ENCODE measurements at places on chromosomes 7 and 10. TPM values are rescaled to one million over a fixed set of nuclear protein-coding genes. Genes with fewer than 3 reads are reported as not detected.
A peak's percentile ranks its signal among the peaks of the same experiment; 100 is the strongest.

DNA sequence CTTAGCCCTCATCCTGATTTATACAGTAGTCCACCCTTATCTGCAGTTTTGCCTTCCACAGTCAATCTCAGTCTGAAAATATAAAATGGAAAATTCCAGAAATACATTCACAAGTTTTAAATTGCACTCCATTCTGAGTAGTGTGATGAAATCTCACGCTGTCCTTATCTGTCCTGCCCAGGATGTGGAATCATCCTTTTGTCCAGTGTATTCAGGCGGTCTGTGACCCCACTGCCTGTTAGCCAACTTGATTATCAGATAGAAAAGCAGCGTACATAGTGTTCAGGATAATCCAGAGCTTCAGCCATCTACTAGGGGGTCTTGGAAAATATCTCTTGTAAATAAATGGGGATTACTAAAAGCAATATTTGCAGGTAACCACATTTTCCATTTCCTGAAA is 146.3 kb downstream of the MALRD1 start:
- DNase-seq = peak; percentile 50

DNA sequence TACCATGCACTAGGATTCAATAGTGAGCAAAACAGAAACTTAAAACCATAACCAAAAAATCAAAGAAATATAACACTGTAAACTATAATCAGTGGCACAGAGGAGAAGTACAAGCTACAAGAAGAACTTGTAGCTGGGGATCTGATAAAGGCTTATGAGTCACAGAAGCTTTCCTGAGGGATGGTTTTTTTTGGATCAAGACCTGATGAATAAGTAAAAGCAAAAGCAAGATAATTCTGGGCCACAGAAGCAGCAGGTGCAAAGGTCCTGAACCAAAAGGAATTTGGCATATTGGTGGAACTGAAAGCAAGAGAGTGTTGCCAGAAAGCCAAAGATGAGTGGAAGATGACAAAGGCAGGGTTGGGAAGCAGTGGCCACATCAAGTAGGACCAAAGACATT is 37.4 kb upstream of the BET1 start:
- DNase-seq = peak; percentile 93

GRCh38 chr7:116953372-116953905 is at the start of gene ST7:
Gene ST7, plus strand, starts transcription at chr7:116953501. Its CDS starts 40 bp downstream, at chr7:116953541.
- peak; percentile 76 for DNase-seq

GRCh38 chr10:132679217-132679595 is 106.7 kb downstream of the NKX6-2 start:
- DNase-seq = no peak

DNA sequence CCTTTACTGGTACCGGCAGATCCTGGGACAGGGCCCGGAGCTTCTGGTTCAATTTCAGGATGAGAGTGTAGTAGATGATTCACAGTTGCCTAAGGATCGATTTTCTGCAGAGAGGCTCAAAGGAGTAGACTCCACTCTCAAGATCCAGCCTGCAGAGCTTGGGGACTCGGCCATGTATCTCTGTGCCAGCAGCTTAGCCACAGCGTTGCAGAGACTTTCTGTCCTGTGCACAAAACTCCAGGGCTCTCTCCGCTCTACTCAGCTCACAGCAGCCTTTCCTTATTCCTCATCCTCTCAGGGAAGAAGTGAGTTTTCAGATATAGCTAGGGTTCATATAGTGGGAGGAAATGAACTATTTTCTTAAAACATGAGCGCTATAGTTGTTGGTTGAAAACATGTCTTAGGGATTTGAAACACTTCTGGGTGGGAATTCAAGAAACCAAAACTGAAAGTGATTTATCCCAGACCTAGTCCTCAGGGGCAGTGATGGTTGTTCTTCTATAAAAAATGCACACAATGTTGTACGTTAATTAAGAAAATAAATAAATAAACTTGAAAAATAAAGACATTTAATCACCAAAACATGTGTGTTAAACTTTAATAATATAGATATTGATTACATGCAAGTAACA is 150.2 kb upstream of the PRSS58 start:
- DNase-seq = peak; percentile 56

GRCh38 chr7:122064971-122065370 is 79.1 kb downstream of the AASS start:
- no peak for DNase-seq

- peak; percentile 13 for DNase-seq
Observed at GRCh38 chr10:91103384-91104192, 116.9 kb upstream of the PCGF5 start.

- no peak for DNase-seq
Observed at GRCh38 chr7:68914006-68914405, 684.3 kb upstream of the AUTS2 start.

GRCh38 chr7:50655020-50655419 is 89.8 kb upstream of the DDC start:
- no peak for DNase-seq

DNA sequence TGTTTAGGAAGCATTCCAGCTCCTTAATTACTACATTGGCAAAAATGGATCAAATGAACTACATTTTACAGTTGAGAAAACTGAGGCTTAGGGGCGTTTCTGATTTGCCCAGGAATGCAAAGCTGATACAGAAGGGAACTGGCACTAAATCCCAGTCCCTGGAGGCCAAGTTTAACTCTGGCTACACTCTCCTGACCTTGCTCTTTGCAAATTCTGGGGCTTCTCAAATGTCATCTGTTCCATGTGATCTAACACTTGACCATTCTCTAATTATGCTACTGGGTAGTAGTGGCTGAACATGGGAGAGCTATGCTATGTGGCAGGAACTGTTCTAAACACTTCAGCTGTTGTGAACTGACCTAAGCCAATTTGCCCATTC is 11.3 kb upstream of the HABP2 start:
- no peak for DNase-seq

GRCh38 chr7:50954245-50954644 is 171.5 kb upstream of the GRB10 start:
- DNase-seq = no peak

DNA sequence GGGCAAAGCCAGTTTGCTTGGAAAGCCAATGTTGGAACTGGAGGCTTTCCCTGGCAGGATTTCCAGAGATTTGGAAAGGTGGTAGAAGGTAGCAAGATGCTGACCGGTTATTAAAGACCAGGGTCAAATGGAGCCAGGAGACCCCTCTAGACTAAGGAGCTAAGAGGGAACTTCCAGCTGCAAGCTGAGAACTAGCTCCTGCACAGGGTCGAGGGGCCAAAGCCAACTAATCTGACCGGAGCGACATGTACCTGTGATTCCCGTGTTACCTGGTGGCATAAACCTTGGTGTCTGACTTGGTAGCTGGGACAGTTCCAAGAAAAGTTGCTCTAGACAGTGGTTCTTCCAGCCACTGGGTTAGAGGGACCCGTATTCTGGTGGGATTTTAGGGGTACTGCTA is 41.8 kb downstream of the SPDYE5 start:
- DNase-seq = no peak

DNA sequence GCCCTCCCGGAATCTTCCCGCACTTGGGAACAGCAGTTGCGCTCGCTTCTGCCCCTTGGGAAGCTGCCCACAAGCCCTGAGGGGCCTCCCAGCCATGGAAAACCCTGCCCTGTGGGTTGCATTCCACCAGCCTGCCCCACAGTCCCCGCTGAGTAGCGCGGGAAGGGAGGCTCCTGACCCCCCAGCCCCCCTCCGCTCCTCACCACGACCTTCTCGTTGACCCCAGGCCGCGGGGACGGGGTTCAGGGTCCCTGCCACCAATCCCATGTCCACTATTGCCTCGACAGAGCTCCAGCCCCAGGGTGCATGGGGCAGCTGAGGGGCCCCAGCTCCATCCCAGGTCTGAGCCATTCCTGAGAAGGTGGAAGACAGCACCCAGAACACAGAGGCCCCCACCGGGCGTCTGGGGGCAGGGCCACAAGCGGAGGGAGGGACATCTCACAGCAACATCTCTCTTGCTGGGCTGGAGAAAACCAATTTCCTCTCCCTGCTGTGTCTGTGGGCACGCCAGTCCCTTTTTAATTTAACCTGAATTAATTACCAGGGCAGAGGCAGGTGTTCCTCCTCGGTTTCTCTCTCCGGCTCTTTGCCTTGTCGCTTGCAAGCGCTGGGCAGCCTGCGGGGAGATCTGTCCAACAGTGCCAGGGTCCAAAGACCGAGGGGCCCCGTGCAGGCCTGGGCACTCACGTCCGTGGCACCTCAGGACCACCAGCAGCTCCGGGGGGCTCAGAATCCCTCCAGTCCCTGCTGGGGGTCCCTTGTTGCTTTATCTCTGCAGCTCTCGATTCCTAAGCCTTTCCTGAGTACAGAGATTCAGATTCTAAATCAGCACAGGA is 57.9 kb downstream of the FOXL3 start:
- DNase-seq = no peak

Gene ZMIZ1
- total RNA-seq = 20.2 TPM

Gene MMP21
- total RNA-seq = not detected

Gene COL28A1
- not detected for total RNA-seq

Gene LRIT1
- total RNA-seq = not detected

Gene ADRB1
- not detected for total RNA-seq

Gene FOXI2
- total RNA-seq = not detected

Gene ZNF804B
- total RNA-seq = not detected

Gene TSPAN15
- 23.1 TPM for total RNA-seq

Gene LOXL4
- under 0.01 TPM for total RNA-seq

Measured in RPMI7951 (cell line).